ENCODE measurements at places on chromosomes 1 and 21. TPM values are rescaled to one million over a fixed set of nuclear protein-coding genes. Genes with fewer than 3 reads are reported as not detected.

GRCh38 chr1:232952514-232953499, 2.4 kb downstream of the NTPCR start:
- peak; percentile 74 for DNase-seq

- peak; percentile 44 for DNase-seq
These were observed 32.8 kb upstream of the GREM2 start for GRCh38 chr1:240644732-240645131.

DNA sequence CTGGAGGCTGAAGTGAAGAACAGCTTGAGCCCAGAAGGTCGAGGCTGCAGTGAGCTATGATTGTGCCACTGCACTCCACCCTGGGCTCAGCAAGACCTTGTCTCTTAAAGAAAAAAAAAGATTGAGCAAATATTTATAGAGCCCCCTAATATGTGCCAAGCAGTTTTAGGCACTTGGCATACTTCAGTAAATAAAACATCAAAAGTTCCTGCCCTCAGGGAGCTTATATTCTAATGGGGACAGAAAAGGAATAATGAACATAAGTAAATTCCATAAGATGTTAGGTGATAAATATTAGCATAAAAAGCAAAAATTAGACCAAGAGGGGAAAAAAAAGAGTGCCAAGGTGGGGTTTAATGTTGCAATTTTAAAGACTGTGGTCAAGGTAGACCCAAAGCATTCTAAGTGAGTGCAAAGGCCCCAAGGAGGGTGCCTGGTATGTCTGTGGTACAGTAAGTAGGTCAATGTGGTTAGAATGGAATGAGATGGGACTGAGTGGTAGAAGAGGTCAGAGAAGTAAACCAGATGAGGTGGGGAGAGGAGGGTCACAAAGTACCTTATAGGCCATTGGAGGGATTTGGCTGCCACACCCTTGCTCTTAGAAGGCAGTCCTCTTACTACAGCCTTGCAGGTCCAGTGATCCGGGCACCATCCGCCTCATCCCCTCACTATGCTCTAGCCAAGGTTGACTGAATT, 2.2 kb upstream of the TOE1 start:
- peak; percentile 71 for DNase-seq

DNA sequence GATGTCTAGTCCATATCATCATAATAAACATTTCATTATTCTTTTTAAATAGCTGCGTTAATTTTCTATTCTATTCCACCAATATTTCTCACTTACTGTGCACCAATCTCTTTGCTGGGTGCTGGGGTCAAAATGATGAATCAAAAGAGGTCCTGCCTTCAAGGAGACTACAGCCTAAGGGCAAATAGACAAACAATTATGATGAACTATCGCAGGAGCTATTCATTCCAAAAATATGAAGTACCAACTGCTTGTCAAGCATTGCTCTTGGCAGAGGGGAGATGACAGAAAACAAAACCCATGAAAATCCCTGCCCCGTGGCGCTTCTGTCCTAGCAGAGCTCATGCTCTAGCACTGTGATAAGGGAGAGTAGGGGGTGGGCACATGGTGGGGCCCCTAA, 28.8 kb upstream of the SLC26A9 start:
- DNase-seq: peak; percentile 55

GRCh38 chr1:20342294-20343148, 51.8 kb downstream of the VWA5B1 start:
- no peak for DNase-seq

DNA sequence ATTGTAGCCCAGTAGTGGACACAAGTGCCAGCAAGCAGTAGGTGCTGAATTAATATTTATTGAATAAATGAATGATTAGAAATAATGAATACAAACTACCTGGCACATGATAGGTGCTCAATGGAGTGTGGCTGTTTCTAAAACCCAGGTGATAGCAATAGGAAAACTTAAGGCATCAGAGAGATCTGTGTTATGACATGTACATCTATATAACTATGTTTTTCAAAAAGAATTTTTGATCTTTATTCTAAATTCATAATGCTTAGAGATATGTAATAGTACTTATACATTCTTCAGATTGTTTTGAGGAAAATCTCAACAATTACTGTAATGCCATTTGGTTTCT, 5.0 kb downstream of the GADD45A start:
- DNase-seq: no peak

DNA sequence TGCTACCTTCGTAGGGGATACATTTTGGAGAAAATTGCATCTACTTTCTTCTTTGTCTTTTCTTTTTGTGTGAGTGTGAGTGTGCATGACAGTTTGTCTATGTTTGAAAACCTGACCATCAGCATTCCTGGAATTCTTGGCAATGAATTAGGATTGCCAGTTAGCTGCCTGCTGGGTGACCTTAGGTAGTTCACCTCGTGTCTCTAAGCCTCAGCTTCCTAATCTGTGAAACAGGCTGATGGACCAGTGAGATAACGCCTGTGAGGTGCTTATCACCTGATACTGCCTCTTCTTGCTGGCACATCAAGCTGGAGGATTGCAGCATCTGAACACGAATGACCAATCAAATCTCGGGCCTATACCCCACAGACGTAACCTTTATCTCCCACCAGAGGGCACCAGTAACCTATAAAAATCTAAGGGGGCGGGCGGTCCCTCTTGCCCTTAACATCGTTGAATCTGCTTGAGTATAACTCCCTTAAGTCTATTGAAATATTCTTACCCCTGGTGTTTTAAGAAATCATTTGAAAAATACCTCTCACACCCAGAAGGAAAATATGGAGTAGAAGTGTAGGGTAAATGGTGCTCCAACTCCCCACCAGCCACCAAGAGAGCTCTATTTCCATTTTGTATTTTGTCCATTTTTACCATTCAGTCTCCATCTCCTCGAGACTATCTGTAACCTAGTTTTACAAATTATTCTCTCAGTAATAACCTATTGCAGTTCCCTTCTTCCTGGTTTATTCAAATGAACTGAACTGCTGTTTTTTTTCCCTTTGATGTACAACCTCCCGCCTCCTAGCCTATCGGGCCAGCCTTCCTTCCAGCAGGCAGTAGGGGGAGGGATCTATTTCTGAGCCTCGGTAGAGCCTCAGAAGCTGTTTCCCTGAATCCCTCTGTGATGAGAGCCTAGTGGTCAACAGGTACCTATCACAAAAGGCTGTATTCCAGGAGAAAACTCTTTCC, 49.7 kb downstream of the MDM4 start:
- DNase-seq: peak; percentile 69

DNA sequence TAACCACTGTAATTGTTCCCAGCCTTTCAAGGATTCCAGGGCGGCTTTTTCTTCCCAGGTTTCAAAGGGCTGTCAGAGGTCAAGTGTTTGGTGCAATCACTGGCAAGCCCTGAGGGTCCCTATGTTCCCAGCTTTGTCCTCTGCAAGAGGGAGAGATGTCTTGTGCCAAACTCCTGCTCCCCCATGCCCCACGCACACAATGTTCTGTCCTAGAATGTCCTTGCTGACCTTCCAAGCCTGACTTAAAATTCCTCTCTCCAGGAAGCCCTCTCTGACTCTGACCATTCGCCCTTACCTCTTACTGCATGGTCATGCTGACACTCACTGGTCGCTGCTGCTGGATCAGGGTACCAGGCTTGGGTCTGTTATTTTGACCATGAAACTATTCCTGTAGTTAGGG, 152.5 kb upstream of the KCND3 start:
- no peak for DNase-seq

GRCh38 chr1:42518908-42519307, 55.8 kb downstream of the CCDC30 start:
- DNase-seq: peak; percentile 3

DNA sequence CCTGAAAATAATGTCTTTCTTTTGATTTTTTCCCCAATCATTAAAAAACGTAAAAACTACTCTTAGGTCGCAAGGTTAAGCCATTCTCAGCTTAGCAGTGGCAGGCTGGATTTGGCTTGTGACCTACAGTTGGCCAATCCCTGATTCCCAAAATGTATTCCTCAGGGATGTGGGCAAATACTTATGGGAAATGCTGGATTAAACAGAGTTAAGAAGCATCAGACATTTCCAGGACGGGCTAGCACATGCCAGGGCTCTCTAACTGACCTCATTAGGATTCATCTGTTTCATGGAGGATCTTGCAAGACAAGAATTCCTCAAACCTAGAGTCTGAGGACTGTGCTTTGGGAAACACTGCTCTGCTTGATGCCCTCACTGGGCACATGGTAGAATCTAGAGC, 982 bp upstream of the IL24 start:
- no peak for DNase-seq

GRCh38 chr1:100583827-100584226, 45.9 kb downstream of the GPR88 start:
- DNase-seq: no peak

DNA sequence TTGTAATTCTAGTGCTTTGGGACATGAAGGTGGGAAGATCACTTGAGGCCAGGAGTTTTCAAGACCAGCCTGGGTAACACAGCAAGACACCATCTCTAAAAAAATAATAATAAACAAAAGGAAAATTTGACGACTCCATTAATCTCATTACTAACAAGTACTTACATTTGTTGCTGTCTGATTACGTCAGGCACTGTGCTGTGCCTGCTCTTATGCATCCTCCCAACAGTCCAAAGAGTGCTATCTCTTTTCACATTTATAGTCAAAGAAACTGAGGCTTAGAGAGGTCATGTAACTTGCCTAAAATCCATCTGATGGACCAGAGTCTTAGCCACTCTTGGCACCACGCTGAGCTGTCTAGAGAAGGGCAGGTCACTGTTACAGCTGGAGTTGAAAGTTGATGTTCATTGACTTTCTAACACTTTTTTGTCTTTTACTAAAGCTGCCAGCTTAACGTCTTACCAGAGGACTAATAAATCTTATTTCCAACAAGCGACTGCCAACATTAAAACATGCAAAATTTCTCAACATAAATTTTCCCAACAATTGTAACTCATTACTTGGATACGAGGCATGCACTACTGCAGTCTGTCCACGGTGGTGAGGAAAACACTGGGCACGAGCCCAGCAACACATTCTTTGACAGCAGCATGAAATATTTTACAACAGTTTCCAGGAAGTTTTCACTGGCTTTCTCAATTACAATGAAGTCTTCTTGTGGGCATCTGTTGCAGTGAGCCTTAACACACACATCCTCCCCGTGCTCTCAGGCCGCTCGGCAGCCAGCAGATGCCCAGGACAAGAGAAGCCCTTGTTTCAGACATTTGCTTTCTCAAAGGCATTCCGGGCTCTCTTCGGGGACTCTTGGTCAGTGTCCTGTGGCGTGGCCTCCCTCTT, 262.9 kb upstream of the PROX1 start:
- peak; percentile 10 for DNase-seq

DNA sequence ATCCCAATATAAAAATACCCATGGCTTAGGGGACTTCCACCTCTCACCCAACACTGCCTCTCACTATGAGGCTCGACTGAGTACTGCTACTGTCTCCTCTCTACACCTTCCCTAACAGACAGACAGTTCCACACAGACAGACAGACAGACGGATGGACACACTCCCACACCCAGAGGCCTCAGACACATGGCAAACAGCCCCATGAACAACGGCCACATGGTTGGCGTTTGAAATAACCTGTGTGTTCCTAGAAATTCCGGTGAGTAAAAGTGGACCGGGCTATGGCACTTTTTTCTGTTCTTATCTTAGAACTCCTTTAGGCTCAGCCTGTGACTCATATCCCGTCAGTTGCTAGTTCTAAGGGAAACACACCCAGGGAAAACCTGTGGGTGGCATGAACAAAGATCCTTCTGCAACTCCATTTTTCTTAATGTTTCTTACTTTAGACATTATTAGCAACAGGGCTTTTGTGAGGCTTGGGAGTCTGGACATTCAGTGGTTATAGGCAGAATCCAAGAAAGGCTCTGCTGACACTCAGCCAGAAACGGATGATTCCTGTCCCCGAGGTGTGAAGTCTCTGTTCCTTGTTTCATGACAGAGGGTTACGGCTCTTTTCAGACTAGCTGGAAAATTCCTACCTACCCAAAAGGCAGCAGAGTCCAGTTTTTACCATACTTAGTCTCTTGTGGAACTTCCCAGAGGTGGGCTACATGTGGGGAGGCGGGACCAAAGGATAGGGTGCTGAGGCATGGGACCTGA, 90.5 kb upstream of the TLR5 start:
- DNase-seq: peak; percentile 93

DNA sequence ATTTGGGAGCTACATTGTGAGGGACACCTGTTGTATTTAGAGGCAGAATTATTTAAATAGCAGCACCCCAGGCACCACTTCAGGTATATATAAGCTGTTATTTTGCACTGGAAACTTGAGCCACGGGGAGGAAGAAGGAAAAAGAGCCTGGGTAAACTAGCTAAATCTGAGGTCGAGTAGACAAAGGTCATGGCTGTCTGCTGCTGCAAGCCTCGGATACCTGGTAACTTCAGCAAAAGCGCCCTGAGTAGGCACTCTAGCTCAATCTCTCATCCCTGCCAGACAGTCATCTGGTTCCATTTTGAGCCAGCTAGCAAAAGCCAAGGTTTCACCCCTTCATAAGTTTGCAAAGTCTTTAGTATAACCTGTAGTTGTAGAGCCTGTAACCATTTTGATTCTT, 101.9 kb upstream of the ZNF644 start:
- DNase-seq: no peak

- DNase-seq: no peak
These were observed 301.2 kb upstream of the ADGRL2 start for GRCh38 chr1:81499487-81499886.

- no peak for DNase-seq
These were observed 68.7 kb upstream of the FAM3B start for GRCh38 chr21:41247561-41248545.

- no peak for DNase-seq
These were observed 375.2 kb downstream of the KCNH1 start for GRCh38 chr1:210758761-210759160.

GRCh38 chr1:5911157-5911556, 81.1 kb downstream of the NPHP4 start:
- no peak for DNase-seq

- DNase-seq: no peak
These were observed 43.0 kb upstream of the RAB3GAP2 start for GRCh38 chr1:220315070-220315839.

LCE3D gene
- not detected for total RNA-seq

VANGL2 gene
- total RNA-seq: 0.34 TPM

TFF3 gene
- total RNA-seq: not detected

SPATA45 gene
- 1.8 TPM for total RNA-seq

DENND2C gene
- 0.84 TPM for total RNA-seq

TBX19 gene
- total RNA-seq: 0.54 TPM

IGSF9 gene
- 0.25 TPM for total RNA-seq

MTARC1 gene
- total RNA-seq: 0.59 TPM

CFAP74 gene
- total RNA-seq: not detected
